Right cardiac atrium (tissue), 5 donors: ENCODE measurements at places on chromosomes 16 and 17.

DNA sequence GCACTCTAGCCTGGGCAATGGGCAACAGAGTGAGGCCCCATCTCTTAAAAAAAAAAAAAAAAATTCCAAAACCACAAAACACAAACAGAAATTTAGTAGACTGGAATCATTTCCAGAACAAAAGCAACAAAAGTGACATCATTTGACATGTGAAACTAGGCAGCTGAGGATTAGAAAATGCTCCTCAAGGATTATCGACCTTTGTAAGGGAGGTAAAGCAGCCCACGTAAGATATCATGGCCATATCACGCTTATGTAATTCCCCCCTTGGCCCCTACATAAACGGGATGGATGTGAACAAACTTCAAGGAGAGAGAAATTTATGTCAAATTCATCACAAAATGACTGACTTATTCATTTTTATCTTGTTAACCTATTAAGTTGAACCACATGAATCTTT, 83.3 kb downstream of the WDR59 start:
- DNase-seq, result no peak

GRCh38 chr16:14199199-14199598, 128.1 kb downstream of the MRTFB start:
- DNase-seq, result no peak

DNA sequence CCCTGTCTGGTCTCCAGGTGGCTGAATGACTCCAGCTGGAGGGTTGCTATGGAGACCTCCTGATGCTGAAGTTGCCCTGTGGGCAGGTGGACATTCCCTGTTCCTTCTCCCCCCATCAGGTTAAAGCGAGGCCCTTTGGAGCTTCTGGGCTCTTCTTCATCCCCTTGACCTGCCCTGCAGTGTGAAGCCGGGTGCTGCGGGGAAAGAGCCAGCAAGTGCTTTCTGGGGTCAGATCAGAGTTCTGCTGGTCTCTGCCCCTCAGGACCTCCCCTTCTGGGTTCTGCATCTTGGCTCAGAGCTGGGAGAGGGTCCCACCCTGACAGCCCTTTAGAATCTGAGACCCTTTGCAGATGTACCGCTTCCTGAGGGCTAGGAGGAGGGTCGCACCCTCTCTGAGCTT, 25.1 kb downstream of the NKD1 start:
- no peak for DNase-seq

GRCh38 chr16:52993179-52993578, 59.5 kb downstream of the CHD9NB start:
- DNase-seq, result no peak

GRCh38 chr16:87163637-87164036, 153.6 kb downstream of the C16orf95 start:
- DNase-seq, result no peak

GRCh38 chr16:61684541-61684940, 351.7 kb downstream of the CDH8 start:
- DNase-seq, result no peak
